ENCODE measurements at places on chromosomes 7 and 10. TPM values are rescaled to one million over a fixed set of nuclear protein-coding genes. Genes with fewer than 3 reads are reported as not detected.

Gene PON1
- not detected for total RNA-seq

Gene MYOZ1
- 1.3 TPM for total RNA-seq

Gene DENND2A
- 9.9 TPM for total RNA-seq

Gene UCMA
- total RNA-seq = not detected

Gene PYROXD2
- 15.3 TPM for total RNA-seq

GRCh38 chr10:114311023-114311422 is 72.0 kb downstream of the VWA2 start:
- no peak for DNase-seq

DNA sequence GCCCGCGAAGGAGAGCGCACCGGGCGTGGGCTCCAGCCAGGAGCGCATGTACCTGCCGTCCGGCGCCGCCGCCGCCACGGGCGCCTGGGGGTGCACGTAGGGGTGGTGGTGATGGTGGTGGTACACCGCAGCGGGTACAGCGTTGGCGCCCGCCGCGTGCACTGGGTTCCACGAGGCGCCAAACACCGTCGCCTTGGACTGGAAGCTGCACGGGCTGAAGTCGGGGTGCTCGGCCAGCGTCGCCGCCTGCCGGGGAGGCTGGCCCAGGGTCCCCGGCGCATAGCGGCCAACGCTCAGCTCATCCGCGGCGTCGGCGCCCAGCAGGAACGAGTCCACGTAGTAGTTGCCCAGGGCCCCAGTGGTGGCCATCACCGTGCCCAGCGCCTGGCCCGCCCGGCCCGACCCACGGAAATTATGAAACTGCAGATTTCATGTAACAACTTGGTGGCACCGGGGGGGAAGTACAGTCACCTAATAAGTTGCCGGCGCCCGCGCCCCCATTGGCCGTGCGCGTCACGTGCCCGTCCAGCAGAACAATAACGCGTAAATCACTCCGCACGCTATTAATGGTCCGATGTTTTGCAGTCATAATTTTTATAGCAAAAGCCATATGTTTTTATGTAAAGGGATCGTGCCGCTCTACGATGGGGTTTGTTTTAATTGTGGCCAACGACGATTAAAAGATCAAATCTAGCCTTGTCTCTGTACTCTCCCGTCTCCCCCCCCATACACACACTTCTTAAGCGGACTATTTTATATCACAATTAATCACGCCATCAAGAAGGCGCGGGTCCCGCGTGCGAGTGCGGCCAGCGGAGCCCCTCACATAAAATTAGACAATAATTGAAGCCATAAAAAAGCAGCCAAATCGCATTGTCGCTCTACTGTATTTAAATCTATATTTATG is at the start of gene HOXA9:
HOXA9 (minus strand) TSS at position 449 of the 907 bp plus-strand sequence; CDS start at position 369, 80 bp downstream.
- no peak for DNase-seq

DNA sequence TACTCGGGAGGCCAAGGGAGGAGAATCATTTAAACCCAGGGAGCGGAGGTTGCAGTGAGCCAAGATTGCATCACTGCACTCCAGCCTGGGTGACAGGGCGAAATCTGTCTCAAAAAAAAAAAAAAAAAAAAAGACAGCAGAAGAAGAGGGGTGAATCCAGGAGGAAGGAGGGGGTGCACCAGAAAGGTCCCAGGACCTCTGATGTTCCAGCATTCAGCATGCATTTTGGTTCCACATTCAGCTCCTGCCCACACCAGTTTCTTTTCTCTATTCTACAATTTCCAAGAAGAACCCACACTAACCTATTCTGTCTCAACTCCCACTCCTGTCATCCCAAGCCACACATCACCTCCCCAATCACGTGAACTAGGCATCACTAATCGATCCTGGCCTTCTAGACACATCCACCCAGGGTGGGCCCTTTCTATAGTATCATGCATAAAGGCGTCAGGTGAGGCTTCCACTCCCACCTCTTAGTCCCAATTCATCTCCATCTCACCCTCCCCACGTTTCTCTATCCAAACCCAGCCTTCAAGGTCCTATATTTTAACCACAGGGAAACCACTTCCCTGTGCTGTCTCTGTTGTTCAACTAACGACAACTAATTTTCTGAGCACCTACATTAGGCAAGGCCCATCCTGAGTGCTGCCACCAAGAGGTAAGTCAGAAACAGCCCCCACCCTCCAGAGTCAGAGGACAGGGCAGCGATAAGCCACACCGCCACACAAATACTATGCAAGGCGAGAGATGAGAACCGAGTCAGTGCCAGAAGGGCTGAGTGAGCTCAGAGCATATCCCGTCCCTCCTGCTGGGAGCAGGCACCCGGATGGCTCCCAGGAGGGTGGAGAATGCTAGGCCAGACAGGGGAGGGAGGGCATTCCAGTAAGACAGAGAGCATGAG is 2.2 kb downstream of the ANXA11 start:
- DNase-seq = peak; percentile 86

GRCh38 chr7:91030680-91031380 is 233.4 kb upstream of the FZD1 start:
- no peak for DNase-seq

DNA sequence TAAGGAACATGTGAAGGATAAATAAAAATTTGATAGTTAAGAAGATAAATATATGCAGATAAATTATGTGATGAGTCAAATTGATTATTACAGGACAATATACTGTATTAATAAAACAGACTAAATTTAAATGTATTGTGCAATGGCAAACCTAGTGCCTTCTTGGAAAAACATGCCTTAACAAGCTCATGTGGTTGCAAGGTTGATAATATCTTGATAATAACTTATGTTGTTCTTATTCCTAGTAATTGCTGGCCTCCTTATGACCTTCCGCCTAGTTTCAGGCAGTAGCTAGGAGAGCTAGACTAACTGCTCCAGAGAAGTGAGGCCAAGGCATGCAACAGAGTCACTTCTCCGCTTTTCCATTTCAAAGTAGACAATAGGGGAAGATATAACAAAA is 7.6 kb upstream of the RAB11FIP2 start:
- DNase-seq = no peak

GRCh38 chr7:105101864-105102263 is 87.9 kb downstream of the KMT2E start:
- DNase-seq = no peak

GRCh38 chr10:78455236-78455635 is 421.6 kb downstream of the RPS24 start:
- no peak for DNase-seq

DNA sequence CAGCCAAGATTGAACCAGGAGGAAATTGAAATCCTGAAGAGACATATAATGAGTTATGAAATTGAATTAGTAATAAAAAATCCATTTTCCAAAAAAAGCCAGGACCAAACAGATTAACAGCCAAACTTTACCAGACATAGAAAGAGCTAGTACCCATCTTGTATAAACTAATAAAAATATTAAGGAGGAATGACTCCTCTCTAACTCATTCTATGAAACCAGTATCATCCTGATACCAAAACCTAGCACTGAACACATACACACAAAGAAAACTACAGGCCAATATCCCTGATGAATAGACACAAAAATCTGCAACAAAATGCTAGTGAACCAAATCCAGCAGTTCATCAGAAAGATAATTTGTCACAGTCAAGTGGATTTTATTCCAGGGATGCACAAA is 140.6 kb downstream of the PCDH15 start:
- no peak for DNase-seq

DNA sequence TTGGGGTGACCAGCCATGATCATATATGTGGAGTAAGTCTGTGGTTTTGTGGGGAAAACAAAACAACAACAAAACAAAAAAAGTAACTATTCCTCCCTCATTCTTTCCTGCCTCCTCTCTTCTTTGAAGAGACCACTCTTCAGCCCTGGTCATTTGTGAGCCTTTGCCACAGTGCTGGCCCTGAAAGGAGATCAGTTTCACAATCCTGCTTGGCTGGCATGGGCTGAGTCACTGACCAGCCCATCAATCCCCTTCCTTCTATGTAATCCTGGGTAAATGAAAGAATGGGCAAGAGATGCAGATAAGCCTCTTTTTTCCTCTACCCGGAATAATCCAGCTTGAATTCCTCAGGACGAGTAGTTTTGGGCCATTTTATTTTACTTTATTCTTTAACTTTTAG is 13.6 kb downstream of the CSTF2T start:
- DNase-seq = no peak

Measured in heart right ventricle (tissue), 16 donors.